ENCODE measurements at places on chromosomes 12 and 14.

DNA sequence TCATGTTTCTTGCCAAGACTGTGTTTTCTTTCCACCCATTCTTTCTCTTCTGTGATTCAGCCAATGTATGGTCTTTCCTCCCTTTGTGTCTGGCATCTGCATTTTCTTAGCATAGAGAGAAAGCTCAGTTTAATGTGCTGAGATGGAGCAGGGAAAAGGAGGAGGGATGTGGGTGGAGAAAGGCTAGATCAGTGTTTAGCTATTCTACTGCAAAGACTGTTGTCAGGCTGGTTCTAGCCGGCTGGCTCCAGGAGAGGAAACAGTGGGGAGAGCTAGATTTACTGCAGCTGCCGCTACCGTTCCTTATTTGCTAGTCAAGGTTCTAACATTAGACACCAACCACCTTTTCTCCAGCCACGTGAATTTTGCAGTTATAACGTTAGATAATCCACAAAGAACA lies 5.2 kb upstream of the RIMKLB start:
- no peak for DNase-seq

DNA sequence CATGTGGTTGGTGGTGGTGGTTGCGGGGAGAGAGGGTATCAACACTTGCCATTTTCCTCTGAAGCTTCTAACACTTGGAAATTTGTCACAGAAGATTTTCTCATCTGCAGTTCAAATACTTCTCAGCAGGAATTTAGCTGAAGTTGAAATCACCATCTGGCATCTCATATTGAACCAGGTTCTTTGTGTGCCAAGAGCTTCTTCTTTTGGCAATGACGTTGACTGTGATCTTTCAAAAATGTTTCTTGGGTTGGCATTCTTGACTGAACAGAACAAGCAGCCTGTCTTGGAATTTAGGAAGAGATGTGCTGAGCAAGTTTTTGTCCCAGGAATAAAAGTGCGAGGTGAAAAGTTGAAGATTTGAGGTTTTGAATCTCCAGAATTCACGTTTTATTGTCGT lies 8.7 kb upstream of the NIN start:
- DNase-seq, result no peak

- DNase-seq, result no peak
Observed at GRCh38 chr14:30874120-30874998, at the start of gene COCH. Gene COCH, plus strand, starts transcription at chr14:30874559. Its CDS starts 380 bp downstream, at chr14:30874939.

DNA sequence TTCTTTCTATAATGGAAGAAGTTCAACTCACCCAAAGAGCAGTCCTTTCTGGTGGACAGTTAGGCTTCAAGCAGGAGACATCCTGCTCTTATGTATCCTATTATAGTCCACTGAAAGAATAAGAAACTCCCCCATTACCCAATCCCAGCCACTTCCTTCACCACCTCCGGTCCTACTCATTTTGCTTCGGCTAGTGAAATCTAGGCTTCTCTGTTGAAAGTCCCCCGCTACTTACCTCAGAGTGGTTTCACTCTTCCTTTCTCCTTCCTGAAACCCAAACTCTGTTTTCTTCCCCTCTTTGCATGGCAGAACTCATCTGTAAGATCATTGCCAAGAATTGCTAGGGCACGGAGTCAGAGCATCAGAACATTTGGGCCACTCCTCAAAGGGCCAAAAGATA lies at the start of gene GPR84:
Gene GPR84 (minus strand): TSS at position 74 of the 400 bp plus-strand sequence. CDS start 635 bp downstream, outside the sequence.
- DNase-seq, result no peak

GRCh38 chr12:109703684-109704083 lies 9.9 kb upstream of the FAM222A start:
- DNase-seq, result no peak

DNA sequence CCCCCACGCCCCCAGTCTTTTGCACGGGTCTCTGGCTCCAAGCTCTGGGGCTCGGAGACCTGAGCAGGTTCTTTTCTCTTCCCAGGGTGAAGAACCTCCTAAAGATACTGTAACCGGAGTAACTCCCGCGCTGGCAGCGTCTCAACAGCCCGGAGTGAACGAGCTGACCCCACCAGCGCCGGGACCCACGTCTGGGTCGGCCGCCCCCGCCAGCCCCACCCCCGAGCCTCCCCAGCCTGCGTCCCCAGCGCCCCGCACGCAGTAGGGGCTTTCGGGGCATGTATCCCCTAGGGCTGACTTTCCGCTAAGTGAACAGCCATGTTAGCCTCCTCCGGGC lies 858 bp downstream of the SLC35F4 start:
- DNase-seq, result no peak

GRCh38 chr14:104290756-104291122 lies 152.4 kb downstream of the KIF26A start:
- DNase-seq, result no peak

GRCh38 chr12:76653342-76653741 lies 93.8 kb upstream of the OSBPL8 start:
- no peak for DNase-seq

DNA sequence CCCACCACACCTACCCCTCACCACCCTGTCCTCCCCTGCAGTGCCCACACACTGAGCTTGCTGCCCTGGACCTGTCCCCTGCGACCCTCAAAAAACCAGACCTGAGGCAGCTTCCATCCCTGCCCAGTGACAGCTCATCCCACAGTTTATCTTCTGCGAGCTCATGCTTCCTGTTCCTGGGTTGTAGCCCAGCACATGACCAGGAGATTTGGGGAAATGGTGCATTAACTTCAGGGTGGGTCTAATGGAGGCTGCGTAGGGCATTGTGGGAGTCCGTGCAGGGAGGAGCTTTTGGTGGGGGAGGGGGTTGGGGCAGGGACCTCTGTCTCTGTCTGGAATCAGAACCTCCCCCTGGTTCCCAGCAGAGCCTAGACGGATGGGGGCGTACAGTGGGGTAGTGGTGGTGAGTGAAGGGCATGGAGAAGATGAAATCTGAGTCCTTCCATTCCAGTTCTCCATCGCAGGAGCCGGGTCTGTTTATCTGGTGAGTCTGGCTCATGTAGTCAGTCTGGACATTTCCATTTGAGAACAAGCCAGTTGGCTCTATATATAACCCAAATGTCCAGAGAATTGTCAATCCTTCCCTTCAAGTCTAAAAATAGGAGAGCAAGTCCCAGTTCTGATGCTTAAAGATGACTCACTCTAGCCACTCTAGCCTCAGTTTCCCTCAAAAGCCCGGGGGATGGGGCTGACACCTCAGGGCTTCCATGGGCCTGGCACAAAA lies 270.9 kb downstream of the CACNA1C start:
- no peak for DNase-seq

Data from stimulated activated CD8-positive, alpha-beta memory T cell treated with anti-CD3 and anti-CD28 coated beads, Interleukin-2, amount 100 ng/mL, for 1 hour (primary cell).